ENCODE measurements at places on chromosomes 1 and 21.

GRCh38 chr1:221648201-221648600, 93.7 kb downstream of the DUSP10 start:
- no peak for DNase-seq

- no peak for DNase-seq
These were observed 14.8 kb upstream of the GBP5 start for GRCh38 chr1:89287181-89288050.

GRCh38 chr1:235673981-235674380, 24.4 kb upstream of the GNG4 start:
- no peak for DNase-seq

DNA sequence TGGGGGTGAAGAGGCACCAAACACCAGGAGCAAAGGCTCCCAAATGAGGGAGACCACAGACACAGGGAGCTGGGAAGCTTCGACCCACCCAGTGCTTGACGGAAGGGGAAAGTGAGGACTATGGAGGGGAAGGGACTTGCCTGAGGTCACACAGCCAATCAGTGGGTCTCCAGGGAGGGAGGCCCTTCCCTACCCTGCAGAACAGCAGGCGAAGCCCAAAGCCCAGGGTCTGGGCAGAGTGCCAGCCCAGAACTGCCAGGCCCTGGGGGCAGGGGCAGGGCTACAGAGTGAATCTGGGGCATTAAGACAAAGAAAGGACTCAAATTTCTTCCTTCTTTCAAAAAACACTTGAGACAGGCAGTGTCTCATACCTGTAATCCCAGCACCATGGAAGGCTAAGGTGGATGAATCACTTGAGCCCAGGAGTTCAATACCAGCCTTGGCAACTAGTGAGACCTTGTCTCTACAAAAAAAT, 45.5 kb upstream of the ECE1 start:
- DNase-seq = no peak

DNA sequence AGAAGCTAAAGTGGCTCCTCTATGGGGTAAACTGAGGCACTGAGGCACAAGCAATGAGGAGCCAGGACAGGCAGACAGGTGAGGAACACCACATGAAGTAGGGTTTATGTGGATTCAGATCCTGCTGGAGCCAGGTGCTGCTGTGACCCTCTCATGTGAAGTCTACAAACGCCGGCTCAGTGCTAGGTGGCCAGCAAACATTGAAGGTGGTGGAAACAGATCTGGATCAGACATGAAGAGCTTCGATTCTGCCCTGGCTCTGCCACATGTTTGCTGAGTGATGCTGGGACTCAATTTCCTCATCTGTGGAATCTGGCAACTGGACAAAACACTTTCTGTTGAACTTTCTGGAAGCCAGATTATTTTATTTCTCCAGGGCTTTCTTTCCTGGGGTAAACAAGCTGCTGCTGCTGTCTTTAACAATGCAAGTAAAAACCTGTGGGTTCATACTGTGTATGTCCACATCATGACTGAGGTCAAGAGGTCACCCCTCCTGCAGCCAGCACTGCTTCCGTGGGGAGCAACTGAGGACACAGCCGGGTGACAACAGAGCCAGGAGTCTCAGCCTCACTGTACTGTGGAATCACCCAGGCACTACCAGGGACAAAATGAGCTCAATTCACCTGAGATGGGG, 33.3 kb downstream of the HMGB4 start:
- DNase-seq = no peak
